Kasumi-1 (cell line): ENCODE measurements at places on chromosomes 5 and 9.

GRCh38 chr5:143231973-143232812 lies 171.3 kb downstream of the NR3C1 start:
- DNase-seq: no peak

GRCh38 chr9:92949266-92949982 lies 2.1 kb downstream of the FGD3 start:
- DNase-seq: no peak

DNA sequence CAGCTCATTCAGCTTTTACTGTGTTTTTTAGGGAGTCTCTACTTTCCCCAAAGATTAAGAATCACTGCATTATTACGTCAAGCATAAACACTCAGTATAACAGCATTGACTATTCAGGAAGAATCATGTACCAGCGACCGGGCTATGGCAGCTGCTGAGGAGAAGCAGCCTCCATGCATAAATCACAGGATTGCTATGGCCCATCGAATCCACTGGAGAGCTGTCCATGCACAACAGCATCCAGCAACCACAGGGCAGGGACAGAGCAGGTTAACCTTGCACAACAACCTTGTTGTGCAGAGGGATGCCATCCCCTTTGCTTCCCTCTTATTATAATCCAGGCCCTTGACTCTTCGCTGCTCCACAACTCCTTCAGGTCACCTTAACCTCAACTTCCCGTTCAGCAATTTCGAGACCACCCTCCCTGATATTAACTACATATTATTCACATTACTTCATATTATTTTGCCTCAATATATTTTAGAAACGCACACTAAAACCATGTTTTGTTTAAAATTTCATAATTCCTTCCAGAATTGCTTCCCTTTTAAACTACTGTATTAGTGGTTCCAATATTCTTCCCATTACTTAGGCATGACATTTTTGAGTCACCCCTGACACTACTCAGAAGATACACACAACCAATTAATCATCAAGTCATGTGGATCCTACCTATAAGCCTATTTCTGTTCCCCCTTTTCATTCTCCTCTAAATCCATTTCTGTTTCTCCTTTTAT lies 991 bp downstream of the IARS1 start:
- peak; percentile 21 for DNase-seq

DNA sequence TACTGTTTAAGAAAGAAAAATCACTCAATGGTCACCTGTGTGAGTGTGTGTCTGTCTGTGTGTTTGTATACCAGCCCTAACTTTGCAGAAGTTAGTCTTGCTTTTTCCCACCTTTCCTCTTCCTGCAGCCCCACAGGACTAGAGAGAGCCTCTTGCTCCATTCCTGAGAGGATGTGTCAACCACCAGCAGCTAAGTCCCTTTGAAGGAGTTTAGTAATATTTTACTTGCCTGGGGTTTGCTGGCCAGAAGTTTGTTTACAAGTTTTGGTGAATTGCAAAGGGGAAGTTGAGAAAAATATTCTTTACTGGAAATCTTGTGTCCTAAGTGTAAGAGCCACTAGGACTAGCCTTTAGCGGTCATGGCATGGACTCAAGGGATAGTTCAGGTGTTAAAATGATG lies 316.2 kb downstream of the BRINP1 start:
- no peak for DNase-seq

GRCh38 chr5:112203229-112203628 lies 215.8 kb downstream of the EPB41L4A start:
- DNase-seq: no peak

DNA sequence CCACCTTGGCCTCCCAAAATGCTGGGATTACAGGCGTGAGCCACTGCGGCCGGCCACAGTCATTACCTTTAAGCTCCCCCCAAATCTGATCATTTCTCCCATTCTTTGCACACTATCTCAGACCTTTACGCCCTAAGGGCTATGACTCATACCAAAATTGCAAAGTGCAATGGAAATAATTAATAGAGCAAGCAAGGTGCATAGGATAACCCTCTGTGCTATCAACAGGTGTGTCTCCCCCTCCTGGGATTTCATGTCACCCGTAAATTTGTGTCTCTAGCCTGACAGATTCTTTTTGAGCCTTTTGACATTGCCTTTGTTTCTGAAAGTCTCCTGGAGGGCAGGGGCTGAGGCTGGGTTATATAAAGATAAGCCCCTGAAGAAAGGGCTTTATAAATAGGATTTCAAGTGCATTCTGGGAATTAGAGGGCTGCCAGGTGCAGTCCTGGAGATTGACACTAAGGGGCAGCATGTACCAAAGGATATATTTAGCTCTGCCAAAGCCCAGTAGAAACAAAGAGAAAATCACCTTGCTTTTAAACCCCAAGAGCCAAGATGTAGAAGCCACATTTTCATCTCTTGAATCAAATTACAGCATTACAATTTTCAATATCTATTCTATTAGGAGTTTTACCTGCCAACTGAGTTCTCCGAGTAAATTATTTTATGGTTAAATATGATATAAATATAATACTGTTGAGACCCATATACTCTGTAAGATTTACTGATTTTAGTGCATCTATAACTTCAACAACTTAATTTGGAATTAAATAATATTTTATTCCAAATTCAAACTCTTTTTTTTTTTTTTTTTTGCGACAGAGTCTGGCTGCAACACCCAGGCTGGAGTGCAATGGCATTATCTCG lies 18.2 kb downstream of the S100Z start:
- DNase-seq: peak; percentile 81

GRCh38 chr9:72363908-72364678 lies 915 bp downstream of the ZFAND5 start:
- DNase-seq: peak; percentile 25

DNA sequence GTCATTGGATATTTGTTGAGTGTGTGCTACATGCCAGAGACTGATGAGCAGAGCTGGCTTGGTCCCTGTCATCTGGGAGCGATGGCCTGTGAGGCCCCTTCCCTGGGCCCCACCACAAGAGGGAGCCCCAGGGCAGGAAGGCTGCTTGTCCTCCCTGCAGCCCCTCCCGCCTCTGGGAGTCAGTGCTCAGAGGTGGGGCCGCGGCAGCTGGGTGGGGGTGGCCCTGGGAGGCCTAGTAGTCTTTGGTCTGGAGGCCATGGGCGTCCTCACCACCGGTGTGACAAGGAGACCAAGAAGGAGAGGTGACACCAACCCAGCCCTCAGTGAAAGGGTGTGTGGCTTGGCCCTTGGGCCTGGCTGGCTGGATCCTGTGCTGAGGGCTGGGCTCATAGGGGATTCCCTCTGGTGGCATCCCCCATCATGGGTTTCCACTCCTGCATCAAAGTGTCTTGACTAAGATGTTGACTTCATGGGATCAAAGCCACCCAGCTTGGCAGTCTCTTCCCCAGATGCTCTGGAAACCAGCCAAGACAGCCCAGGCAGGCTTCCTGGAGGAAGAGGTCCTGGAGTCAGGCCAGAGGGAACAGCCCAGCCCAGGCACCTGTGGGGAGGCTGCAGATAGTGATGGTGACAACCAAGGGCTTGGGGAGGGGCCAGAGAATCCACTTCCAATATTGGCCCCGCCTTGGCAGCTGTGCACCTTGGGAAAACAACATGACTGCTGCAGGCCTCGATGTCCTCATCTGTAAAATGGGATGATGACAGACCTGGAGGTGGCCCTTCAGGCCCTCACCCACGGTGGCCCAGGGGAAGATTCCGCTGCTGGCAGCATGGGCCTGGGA lies 166.7 kb downstream of the GAPVD1 start:
- peak; percentile 59 for DNase-seq

DNA sequence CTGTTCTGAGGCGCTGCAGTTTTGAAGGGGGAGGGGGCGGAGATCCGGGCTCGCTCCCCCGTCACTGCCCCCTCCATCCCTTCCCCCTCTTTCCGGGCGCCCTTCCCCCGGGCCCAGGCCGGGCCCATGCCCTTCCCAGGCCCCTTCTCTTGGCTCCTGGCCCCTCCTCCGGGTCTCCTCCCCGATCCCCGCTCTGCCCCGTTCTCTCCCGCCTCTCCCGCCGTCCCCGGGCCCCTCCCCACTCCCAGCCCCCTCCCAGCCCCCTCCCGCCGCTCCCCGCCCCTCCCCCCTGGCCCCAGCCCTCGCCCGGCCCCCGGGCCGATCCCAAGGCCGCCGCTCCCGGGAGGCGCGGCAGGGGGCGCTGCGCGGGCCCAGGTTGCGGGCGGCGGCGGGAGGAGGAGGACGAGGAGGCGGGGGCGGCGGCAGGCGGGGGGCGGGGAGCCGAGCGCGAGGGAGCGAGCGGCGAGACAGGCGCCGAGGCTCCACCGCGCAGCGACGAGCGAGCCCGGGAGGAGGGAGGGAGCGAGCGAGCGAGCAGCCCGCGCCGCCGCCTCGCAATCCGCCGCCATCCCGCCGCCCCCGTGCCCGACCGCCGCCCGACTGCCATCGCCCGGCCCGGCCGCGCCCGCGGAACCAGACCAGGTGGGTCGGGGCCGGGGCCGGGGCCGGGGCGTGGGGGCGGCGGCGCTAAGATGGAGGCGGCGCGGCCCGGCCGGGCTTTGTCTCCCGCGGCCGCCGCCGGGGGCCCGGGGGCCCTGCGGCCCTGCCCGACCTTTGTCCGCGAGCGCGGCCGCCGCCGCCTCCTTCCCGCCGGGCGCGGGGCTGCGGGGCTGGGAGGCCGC lies at the start of gene PRRC2B:
Gene PRRC2B (plus strand): TSS at position 465 of the 842 bp plus-strand sequence. CDS start 36,059 bp downstream, outside the sequence.
- DNase-seq: peak; percentile 75

- no peak for DNase-seq
These were observed 34.8 kb upstream of the IL31RA start for GRCh38 chr5:55816342-55816741.

DNA sequence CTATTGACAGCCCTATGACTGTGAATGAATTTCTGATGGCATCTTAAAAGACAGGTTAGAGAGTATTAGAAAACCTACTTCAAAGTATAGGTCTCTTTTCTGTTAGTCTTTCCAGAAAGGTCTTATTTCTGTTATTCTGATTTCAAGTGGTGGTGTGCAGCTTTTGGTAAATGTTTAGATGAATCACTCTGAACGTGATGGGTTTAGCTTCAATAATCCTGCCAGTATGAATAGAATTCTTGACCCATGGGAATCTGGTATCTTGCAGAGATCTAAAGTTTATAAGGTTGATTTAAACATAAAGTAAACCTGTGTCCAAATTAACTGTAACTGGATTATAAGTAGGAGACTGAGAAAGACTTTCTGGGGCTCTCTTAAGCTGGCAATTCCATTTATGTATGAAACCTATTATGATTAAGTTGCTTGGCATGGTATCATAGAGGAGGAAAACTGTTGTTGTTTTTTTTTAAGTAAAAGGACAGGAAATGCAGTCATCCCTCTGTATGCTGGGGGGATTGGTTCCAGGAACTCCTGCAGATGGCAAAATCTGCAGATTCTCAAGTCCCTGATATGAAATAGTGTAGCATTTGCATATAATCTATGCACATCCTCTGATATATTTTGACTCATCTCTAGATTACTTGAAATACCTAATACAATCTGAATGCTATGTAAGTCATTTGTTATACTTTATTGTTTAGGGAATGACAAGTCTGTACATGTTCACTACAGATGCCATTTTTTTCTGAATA lies 77.0 kb upstream of the ADAMTS19 start:
- DNase-seq: no peak

DNA sequence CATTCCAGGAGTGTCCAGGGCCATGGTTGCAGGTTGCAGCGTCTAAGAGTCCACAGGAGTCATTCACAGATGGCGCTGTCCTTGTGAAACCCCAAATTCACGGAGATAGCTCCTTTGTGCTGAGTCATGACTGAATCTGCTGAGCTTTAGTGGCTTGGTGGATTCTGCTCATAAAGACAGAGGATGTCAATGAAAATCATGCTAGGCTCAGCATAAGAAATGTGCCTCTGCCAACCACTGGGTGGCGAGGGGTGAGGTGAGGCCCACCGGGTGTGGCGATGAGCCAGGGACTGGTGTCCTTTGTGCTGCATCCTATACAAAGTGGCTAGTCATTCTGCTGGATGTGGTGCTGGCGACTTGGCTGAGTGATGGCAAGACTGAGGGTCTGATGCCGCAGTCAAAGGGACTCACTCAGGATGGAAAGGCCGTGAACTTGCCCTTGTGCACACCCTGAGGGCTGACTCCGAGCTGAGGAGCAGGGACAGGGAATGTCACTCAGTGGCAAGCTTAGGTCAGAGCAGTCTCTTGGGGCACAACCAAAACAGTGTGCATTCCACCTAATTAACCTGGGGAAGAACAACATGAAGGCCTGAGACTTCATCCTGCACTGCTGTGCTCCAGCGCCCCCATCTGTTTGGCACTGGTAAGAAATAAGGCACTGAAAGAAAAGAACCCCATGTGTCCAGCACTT lies 71.5 kb downstream of the DAP start:
- DNase-seq: no peak

DNA sequence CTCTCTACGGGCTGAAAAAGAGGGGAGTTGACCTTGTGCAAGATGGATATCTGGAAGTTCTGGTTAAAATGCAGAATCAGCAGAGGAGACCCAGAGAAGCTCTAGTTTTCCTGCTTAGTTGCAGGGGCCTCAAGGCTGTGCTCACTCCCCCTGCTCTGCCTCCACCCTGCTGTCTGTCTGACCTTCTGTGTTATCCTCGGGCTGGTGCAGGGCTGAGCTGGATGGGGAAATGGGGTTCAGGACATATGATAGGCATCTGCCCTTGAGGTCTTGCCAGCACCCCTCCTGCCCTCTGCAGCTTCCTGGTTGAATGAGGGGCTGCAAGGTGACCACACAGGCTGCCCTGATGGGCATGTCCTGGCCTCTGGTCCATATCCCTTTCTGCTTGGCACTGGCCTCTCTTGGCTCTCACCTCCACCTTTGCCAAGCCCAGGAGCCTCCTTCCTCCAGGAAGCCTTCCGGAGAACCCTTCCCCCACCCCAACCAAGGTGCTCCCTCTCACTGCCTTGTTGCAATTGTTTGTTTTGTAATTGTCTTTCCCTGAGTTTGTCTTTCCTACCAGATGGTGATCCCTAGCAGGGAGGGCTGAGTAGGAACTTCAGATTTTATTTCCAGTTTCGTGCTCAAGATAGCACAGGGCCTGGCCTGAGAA lies 1.3 kb downstream of the TMEM268 start:
- no peak for DNase-seq

GRCh38 chr9:104313396-104314110 lies 190.5 kb upstream of the OR13F1 start:
- no peak for DNase-seq

GRCh38 chr9:72526901-72527800 lies 5.7 kb downstream of the TMC1 start:
- peak; percentile 75 for DNase-seq

- DNase-seq: no peak
These were observed 362.3 kb upstream of the POU5F2 start for GRCh38 chr5:94103514-94104245.

DNA sequence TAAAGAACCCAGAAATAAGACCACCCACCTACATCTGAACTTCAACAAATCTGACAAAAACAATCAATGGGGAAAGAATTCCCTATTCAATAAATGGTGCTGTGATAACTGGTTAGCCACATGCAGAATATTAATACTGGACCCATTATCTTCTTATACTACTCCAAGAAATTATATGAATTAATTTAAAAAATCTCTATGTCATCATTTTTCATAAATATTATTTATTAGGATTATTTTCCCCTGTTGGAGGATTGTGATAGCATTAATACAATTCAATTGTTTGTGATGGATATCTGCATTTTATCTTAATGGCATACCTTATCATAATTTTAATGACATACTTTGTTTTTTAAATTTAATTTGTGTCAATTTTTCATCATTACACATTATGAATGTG lies 682.2 kb upstream of the CTNND2 start:
- no peak for DNase-seq
